ENCODE measurements at places on chromosomes 16 and 17.

GRCh38 chr17:14792746-14793145 is 472.4 kb downstream of the PMP22 start:
- DNase-seq, result no peak

DNA sequence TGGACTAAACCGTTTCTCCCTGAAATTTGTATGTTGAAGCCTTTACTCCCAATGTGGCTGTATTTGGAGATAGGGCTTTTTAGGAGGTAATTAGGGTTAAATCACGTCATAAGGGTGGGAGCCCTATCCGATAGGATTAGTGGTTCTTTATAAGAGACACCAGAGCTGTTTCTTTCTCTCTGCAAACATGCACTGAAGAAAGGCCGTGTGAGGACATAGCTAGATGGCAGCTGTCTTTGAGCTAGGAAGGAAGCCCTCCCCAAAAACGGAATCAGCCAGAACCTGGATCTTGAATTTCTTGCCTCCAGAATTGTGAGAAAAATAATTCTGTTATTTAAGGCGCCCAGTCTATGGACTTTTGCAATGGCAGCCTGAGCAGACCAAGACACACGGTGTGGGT is 14.1 kb downstream of the ODF4 start:
- DNase-seq, result no peak

- DNase-seq, result no peak
These were observed 20.4 kb downstream of the OTOA start for GRCh38 chr16:21684199-21684598.

DNA sequence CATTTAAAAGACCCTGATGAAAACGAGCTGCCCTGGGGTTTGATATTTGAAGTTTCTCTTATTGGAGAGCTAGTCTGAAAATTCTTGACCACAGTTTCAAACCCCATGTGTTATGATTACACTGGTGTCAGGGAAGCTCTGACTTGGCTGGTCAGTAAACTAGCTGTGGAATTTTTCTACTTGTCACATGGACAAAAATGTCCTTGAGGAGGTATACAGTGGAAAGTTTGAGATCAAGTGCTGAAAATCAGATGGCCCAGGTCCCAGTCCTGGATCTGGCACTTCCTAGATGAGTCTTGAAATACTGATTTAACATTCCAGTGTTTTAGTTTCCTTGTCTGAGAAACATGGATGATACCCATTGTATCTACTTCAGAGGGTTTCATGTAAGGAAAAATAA is 30.7 kb upstream of the SOX9 start:
- no peak for DNase-seq

DNA sequence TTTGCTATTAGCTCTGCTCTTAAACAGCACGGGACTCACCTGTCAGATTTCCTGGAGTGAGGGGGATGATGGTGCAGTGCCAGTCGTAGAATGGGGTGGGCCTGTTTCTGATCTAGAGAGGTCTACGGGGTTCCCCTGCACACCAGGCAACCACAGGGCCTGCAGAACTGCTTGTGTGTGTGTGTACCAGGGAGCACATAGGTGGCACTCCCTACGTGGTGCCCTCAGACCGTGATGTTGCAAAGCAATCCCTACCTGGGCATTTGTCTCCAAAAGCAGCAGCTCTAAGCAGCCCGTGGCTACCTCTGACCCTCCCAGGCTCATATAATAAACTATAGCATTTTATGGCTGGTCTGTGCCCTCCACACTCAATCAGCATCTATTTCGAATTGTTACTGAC is 38.5 kb downstream of the MPRIP start:
- DNase-seq, result no peak

- no peak for DNase-seq
These were observed 9.1 kb downstream of the TAOK2 start for GRCh38 chr16:29982560-29983419.

GRCh38 chr16:3092501-3092941 is 6.6 kb downstream of the ZSCAN10 start:
- DNase-seq, result no peak

DNA sequence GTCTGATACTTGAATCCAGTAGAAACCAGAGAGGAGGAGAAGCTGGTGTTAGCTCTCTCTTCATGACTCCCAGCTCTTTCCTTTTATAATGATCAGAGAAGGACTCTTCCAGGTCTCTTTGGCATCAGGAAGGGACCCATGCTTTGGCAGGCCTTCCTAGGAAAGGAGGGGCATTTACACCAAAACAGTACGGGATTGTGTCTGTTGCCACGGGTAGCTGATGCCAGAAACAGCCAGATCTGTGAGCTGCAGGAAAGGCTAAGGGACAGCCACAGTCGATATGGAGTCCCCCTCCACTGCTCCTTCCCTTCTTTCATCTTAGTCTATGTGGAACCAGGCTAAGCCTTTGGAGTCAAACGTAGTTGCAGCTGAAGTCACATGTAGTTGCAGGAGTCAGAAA is 9.3 kb downstream of the CEP295NL start:
- no peak for DNase-seq

DNA sequence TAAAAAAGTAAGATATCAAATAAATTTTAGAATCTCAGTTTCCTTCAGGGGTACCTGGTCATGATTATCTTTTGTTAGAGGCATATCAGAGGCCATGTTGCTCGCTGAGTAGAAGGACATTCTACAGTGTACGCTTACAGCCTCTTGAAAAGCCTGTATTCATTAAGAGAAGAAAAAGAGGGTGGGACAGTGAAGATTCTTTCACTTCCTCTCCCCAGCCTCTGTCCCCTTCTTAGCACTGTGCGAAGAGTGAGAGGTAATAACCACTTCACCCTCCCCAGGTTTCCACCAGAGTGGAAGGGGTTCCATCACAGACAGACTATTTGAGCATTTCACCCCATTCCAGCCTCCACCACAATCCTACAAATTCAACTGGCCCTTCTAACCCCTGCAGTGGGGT is 4.8 kb upstream of the LPO start:
- DNase-seq, result no peak

DNA sequence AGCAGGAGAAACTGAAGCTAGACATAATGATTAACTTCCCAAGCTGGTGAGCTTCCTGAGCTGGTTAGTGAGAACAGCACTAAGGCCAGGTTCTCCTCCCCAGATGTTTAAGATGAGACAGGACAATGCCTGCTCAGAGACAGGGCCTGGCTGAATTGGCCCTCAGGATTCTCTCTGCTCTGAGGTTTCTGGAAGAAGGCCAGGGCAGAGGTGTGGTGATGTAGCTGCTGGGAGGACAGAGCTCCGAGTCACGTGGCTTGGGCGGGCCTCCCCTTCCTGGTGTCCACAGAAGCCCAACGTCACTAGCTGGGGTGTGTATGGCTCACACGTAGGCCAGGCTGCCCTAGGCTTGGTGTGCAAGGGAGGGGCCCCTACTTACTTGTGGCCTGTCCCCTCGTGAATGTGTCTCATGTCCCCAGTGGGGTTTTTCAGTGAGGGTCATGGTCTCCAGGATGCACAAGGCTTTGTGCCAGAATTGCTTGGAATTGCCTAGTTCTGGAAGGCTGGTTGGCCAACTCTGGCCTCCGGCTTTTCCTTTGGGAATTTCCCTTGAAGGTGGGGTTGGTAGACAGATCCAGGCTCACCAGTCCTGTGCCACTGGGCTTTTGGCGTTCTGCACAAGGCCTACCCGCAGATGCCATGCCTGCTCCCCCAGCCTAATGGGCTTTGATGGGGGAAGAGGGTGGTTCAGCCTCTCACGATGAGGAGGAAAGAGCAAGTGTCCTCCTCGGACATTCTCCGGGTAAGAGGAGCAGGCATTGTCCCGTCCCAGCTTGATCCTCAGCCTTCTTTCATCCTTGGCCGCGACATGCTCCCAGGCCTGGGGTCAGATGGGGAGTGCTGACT is 3.4 kb downstream of the NOD2 start:
- no peak for DNase-seq

GRCh38 chr16:57781349-57781740 is 20.9 kb downstream of the KIFC3 start:
- no peak for DNase-seq

DNA sequence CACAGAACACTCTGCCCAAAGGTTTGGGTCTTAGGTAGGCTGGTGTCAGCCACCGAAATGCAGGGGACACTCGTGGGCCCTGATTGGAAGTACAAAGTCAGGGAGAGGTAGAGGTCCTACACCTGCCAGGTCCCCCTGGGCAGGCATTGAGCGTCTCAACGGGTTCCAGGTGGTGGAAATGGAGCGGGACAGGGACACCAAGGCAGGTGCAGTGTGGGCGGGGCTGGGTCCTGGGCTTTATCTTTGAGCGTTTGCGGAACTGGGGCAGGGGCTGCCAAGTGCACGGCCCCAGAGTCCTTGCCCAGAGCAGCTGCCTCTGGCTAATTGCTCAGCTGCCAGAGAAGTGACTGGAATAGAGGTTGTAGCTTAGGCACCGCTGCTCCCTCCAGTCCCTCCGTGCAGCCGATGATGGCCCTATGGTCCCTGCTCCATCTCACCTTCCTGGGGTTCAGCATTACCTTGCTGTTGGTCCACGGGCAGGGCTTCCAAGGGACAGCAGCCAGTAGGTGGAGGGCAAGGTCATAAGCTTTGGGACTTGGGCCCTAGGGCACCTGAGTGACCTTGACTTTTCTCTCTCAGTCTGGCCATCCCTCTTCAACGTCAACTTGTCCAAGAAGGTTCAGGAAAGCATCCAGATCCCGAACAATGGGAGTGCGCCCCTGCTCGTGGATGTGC is at the start of gene ZACN:
TSS of gene ZACN (plus strand) at position 323 of the 675 bp plus-strand sequence. CDS start at position 406, 83 bp downstream.
- DNase-seq, result no peak

DNA sequence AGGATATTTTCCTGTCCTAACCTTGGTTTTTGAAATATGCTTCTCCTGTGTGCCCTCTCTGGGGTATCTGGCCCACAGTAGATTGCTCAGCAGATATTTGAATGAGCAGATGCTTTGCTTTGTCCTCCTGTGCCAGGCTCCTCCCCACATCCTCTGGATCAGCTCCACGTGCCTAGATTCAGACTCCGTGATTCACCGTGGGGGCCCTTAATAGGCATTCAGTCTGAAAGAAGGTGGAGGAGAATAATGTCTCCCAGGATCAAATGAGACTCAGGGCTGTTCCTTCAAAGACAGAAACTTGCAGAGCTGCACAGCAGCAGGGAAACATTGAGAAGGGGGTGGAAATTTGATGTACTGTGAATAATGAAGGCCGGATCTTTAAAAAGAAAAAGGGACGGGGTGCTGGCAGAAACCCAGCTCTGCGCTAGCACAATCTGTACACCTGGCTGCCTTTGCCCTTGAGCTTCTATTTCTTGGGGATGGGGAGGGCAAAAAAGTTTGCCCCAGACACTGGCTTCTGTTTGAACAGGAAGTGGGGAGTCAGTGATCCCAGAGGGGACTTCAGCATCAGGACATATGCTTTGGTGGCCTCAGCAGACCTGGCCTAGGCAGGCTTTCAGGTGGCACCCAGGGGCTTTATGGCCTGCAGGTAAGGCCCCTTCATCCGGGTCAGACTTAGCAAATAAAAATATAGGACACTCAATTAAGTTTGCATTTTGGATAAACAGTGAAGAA is 15.9 kb upstream of the SLC12A3 start:
- no peak for DNase-seq

DNA sequence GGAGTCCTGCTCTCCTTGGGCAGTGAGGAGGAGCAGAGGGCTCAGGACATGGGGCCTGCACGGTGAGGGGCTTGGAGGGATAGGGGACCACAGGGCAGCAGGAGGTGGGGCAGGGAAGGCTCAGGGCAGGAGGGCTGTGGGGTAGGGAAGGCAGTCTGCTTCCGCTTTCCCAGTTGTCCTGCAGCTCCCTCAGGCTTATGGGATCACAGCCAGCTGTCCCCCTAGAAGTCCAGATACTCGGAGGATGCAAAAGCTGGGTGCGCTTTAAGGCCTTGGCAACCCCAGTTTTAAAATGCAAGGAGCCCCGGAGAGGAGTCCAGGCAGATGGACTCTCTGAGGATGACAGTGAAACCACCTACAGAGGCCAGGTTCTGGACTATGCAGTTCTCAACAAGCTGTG is 299.1 kb upstream of the FOXF1 start:
- no peak for DNase-seq

DNA sequence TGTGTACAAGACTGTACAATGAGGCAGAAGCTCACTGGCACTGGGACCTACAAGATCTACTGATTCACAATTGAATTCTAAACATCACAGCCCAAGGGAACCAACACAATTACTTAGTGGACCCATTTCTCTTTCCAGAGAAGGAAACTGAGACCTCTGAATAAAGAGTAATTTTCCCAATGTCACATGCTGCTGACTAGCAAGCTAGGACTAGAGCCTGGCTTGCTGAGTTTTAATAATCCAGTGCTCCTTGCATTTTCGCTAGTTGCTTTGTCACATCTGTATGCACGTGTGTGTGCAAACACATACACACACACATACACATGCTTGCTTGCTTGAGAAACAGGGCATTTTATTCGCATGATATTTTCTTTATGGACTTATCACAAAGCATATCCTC is 3.9 kb upstream of the LPO start:
- DNase-seq, result no peak

DNA sequence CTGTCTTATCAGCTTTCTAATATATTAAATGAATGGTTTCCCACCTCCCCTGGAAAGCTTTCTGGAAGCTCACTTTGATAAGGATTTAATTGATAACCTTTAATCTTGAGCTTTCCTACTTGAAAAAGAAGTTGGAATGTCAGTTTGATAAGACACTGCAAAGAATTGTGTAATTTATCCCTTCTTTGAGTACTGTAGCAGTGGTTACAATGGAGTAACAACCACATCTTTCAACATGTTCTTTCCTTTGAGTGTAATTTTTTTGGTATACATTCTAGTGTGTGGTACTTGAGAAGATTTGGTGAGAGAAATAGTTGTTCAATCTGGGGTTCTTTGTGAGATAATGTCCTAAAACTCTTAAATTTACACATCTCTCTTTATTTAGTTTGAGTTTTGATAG is 43.4 kb downstream of the CPD start:
- DNase-seq, result no peak

GRCh38 chr17:49610883-49611584 is 35.4 kb downstream of the NXPH3 start:
- DNase-seq, result no peak

DNA sequence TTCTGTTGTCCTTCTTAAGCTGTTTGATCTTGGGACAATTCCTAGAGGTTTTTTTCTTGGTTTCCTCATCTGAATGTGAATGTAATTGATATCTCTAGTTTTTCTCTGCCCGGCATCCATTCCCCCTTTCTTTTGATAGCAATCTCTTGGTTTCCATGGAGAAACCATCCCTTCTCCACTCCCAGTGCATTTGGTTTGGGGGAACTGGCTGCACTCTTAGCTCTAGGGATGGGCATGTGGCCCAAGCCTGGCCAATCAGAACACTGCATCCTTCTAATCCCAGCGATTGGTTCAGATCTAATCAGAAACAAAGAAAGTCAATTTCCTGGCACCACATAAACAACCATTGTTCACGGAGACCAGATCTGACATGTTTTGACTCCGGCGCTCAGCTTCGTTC is 45.1 kb downstream of the IRX3 start:
- DNase-seq, result no peak

Measured in GOT3 (cell line).